ENCODE measurements at places on chromosomes 12 and 14.

DNA sequence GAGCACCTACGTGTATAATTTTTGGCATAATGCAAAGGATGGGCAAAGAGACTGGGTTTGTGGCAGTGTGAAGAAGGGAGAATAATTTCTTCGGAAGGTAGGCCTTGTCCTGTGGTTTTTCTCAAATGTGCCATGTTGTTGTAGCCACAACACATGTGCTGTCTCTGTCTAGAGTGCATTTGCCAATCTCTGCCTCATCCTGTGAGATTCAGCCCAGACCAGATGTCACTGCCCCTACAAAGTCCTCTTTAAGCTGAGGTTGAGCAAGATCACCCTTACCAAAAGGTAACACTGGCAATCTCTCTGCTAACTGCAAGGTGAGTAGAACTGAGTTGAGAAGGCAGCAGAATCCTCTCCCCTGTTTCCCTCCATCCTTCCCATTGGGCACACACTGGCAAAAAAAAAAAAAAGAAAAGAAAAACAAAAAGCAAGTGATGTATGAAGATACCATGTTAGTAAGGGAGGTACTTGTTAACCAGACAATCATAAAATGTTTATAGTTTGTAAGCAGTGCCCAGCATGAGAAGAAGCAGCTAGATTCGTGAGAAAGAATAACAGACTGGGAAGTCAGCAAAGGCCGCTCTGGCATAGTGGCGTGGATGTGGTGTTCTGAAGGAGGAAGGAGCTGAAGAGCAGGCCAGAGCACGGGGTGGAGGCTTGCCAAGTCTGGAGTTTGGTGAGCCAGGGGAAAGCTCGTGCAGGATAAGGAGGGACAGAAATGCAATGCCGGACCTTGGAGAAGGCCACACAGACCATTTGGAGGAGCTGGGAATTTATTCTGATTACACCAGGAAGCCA lies 18.9 kb downstream of the DYRK2 start:
- no peak for DNase-seq

DNA sequence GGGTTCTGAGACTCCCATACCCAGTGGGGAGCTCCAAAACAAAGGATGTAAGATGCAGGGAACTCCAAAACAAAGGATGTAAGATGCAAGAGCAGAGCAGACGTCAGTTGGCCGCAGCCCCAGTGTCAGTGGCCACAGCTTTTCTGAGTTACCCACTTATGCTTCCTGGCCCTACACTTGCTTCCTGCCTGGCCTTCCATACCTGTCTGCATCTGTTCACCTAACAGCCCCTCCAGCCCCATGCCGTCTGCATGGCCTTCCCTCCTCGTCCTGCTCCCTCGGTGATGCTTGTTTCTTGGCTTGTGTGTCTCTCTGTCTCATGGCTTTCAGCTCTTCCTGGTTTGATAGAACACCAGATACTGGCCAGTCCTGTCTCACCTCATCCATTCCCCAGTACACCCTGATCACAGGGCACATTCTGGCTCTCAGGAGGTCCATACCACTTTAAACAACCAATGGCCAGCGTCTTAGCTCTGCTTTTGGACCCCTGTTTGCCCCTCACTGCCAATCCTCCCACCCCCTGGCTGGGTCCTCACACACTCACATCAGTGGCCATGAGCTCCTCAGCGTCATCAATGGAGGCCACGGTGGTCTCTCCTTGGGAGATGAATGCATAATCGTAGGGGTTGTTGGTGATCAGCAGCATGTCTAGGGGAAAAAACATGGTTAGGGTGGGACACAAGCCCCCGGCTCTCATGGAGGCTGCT lies 5.3 kb downstream of the MYH7 start:
- DNase-seq = no peak

DNA sequence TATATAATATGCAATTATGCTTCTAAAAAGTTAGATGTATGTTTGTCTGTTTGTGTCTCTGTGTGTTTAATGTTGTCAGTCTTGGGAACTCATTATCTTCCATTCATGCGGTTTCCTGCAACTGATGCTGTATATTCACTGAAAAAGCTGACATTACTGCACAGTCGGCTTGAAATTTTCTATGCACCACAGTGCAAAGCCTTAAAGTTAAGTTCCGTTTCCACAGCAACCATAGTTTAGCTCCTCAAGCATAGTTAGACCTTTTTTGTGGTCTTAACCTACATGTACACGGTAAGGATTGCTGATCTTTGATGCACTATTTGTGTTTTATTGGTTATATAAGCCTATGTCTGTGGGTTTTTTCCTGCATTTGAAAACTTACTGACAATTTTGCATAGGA lies 309.4 kb downstream of the KCNC2 start:
- DNase-seq = no peak

- no peak for DNase-seq
These were observed 41.5 kb downstream of the ANO6 start for GRCh38 chr12:45257185-45257930.

- no peak for DNase-seq
These were observed 7.0 kb upstream of the ANO6 start for GRCh38 chr12:45208604-45209487.
